ENCODE measurements at places on chromosomes 13 and 19.

DNA sequence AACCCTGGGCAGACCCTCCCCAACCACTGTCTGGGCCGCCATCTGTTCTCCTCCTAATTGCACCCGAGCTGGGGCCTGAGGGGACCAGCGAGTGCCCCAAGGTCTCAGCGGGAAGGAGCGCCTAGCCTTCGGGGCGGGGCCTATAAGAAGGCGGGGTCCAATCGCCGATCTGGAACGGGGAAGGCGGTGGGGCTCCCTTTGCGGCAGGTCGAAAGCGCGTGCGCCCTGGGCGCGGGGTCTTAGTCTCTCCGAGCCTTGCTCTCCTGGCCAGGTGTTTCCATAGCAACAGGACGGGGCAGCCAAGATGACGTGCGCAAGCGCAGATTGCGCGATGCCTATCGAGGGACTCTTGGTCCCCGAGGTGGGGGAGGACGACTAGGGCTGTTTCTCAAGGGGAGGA lies 2.8 kb downstream of the MAST1 start:
- DNase-seq: no peak

DNA sequence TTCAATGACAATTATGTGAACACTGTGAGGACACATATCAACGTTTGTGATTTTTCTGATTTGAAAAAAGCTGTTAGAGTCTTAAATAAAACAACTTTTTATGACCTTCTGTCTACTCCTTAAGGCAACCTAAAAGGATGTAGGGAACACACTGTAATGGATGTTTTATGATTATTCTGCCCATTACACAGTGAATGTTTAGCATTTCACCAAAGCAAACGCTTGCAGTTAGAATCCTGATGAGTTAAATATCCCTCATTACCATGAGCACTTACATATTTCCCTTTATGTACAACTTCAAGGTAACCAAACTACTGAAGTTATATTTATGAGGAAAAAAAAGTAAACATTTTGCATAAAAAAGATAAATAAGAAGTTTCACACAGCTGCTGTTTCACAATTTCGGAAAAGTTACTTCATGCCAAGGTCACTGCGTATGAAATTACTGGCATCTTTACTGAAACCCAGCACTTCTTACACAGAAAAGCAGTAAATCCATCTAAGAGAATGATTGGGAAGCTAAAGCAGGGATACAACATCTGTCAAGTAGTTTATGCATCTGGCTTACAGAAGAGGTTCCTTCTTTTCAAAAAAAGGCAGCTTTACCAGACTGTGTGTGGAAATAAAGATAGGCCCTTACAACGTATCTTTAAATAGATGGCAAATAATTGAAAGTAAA lies 733.7 kb upstream of the ATXN8OS start:
- DNase-seq: peak; percentile 39

DNA sequence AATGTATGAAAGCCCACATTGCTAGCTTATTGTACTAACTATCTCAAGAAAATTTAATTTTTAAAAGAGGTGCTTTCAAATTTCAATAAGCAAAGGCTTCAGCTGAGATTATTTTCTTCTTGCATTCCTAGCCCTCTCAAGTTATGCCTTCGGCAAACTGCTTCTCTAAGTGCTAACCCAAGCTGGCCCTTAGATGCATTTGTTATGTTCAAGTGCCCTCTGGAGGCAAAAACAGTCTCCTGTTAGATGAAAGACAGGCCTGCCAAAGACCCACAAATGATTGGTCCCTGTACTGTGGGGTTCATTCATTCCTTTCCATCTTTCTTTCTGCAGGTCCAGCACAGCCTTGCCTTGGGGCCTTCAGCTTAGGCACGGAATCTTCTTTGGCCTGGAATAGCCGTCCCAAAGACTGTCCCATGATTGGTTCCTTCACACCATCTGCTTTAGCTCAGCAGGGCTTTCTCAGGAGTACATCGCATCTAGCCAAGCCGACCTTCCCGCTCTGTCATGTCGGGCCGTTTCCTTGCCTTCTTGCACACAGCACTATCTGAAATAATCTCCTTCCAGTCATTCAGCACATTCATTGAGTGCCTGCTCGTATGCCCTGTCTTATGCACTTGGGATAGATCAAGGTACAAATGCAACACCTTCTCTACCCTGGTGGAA lies 26.4 kb upstream of the TPTE2 start:
- peak; percentile 36 for DNase-seq

DNA sequence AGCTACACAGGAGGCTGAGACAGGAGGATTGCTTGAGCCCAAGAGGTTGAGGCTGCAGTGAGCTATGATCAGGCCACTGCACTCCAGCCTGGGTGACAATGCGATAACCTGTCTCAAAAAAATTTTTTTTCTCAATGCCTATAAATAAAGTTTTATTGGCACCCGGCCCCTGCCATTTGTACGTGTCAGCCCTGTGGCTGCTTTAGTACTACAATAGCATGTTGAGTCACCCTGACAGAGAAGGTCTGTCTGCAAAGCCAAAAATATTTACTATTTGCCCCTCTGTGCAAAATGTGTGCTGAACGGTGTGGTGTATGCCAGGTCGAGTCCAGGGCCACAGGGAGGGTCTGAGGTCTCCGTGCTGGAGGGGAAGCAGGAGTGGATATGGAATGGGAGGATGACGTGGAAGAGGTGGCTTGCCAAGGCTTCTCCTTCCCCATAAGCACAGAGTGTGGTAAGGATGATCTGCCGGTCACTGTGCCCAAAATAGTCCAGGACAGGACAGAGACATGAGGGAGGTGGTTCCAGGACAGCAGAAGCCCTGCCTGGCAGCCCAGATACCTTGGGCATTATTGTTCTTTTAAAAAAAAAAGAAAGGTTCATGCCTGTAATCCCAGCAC lies 10.0 kb downstream of the NMRK2 start:
- no peak for DNase-seq

- no peak for DNase-seq
Measured at GRCh38 chr13:75146436-75146835, 335.5 kb downstream of the TBC1D4 start.

- no peak for DNase-seq
Measured at GRCh38 chr13:30850867-30851211, 55.2 kb upstream of the MEDAG start.

- DNase-seq: no peak
Measured at GRCh38 chr19:10070730-10071446, 15.2 kb upstream of the SHFL start.

GRCh38 chr13:103187721-103188156 lies 121.5 kb upstream of the SLC10A2 start:
- DNase-seq: no peak

DNA sequence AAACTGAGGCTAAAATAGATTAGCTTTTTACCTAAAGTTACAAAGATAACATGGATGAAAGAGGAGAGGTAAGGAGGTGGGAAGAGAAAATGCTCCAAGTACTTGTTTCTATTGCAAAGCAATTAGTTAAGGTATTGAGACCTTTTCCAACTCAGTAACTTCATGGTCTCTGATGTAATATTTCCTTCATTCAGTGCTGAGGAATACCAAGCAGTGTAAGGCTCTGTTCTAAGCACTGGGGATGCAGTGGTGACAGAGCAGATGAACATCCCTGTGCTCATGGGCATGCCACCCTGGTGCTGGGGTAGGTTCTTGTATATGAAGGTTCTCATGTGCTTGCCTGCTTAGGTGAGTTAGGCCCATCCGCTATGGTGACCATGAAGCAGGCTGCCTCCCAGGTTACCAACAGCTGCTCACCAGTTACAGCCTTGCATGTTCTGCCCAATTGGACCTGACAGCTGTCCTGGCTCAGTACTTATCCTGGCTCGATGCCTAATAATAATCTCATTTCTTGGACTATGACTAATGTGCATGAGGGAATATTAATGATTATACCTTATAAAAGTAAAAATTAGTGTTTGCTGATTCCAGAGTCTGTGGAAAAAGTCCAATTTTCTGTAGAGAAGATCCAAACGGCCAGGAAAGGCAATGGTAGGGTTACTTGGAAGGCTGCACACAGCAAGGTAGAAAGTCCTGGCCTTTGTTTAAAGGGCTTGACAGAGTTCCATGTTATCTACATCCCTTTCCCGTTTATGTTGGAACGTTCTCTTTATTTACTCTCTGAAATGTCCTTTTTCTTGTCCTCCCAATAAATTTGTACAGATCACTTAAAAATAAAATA lies 48.3 kb downstream of the LATS2 start:
- DNase-seq: no peak

DNA sequence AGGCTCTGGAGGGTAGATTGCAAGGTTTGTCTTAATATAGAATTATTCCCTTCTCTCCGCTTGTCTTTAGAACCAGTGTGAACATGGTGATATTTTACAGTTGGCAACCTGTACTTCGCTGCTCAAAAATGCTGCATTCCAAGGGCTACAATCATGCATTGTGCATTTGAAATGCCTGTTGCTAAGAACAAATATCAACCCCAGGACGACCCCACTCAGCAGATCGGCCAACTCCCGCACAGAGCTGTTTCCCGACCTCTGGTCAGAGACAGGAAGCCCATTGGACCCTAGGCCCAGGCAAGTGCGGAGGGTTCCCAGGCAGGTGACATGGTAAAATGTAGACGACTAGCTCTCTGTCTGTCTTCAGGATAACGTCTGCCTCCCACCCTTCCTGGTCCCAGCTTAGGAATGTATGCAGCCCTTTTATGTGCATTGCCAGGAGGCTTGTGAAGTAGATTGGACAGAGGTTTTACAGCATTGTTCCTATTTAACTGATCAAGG lies 263.5 kb downstream of the FOXO1 start:
- DNase-seq: peak; percentile 68

- no peak for DNase-seq
Measured at GRCh38 chr19:17843292-17843827, 4.4 kb downstream of the JAK3 start.

DNA sequence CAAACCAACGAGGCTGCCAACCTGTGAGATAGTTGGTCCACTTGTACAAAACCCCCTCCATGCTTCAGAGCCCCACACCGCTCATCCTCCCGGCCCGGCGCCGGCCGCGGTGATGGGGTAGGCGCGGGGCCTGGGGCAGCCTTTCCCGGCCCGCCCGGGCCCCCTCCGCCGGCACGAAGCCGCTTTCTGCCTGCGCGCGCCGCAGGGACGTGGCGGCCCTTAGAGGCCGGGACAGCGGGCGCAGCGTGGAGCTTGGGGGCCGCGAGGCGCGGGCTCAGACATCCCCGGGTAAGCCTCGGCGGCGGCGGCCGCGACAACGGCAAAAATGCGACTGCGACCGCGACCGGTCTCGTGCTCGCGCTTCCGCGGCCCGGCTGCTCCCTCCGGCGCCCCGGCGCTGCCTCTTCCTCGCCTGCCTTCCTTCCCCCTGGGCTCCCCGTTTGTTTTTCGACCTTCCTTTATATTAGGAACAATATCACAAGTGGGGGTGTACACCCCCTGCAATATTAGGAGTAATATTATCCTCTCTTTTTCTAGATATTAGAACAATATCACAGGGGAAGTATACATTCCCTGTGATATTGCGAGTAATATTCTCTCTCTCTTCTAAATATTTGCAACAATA lies 53.9 kb upstream of the CEACAM21 start:
- no peak for DNase-seq

DNA sequence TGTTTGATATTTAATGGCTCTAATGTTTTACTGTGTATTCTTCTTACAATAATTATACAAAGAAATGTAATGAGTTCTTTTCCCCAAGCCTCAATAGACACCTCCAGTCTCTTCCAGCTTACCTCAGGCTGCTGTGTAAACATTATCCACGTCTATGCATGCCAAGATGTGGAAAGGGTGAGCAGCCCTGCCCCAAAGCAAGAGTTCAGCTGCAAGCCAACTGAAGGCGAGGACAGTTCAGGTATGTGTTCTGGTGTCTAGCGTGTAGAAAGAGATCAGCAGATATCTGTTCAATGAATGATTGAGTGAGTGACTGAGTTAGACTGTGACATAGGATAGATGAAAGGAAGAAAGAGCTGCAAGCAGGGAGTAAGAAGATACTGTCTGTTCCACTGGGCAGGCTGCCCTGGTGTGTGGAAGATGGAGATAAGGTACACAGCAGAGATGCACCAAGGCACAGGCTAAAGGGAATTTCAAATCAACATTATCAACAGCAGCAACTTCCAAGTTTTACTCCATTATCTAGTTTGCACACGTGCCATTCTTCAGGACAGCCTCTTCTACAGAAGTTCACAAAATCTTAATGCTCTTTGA lies 66.0 kb downstream of the LATS2 start:
- no peak for DNase-seq

DNA sequence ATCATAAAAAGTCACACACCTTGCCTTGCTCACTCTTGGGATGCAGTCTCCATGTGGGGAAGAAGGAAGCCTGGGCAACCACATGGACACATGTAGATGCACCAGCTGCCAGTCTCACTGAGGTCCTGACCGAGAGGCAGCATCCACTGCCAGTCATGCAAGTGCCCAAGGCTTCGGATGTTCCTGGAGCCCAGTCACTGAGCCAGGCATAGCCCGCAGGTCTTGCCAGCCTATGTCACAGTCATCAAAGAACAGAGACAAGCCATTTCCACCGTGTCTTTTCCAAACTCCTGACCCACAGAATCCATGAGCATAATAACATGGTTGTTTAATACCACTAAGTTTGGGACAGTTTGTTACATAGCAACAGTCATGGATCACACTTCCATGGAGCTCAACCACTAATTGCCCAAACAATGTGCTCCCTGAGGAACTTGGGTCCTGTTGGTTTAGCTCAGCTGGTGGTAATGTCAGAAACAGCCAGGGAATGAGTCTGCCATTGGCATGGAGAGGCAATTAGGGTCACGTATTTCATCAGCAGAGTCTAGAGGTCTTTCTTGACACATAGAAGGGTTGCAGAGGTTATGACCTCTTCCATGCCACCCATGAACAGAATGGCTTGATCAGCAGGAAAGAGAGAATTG lies 21.5 kb downstream of the STARD13 start:
- DNase-seq: no peak

- DNase-seq: no peak
Measured at GRCh38 chr13:45700971-45701900, 884 bp upstream of the CBY2 start.
